Hypothalamus (tissue), 51 donors: ENCODE measurements at places on chromosomes 13 and 19.

GRCh38 chr19:57334191-57334590, 13.9 kb downstream of the ZNF543 start:
- no peak for DNase-seq

DNA sequence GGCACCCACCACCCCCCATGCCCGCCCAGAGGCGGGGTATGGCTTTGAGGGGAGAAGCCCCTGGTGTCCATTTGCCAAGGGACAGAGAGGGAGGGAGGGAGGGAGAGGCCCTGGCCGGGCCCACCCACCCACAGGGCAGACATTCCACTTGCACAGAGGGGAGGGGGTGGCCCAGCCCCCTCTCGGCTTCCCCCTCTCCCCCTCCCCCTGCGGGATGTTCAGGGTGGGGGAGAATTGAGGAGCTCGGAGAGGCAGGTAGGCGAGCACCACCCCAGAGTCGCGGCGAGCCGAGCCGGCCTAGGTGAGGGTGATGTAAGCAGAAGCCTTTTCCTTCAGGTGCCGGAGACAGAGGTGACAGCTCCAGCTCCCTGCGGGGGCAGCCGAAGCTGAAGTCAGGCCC, 12.3 kb downstream of the DPF1 start:
- DNase-seq: no peak

GRCh38 chr13:41111454-41111853, 21.1 kb downstream of the KBTBD6 start:
- no peak for DNase-seq

- no peak for DNase-seq
These were observed 313.4 kb upstream of the TMTC4 start for GRCh38 chr13:100987948-100988347.

GRCh38 chr13:53612200-53612599, 583.6 kb downstream of the OLFM4 start:
- no peak for DNase-seq

DNA sequence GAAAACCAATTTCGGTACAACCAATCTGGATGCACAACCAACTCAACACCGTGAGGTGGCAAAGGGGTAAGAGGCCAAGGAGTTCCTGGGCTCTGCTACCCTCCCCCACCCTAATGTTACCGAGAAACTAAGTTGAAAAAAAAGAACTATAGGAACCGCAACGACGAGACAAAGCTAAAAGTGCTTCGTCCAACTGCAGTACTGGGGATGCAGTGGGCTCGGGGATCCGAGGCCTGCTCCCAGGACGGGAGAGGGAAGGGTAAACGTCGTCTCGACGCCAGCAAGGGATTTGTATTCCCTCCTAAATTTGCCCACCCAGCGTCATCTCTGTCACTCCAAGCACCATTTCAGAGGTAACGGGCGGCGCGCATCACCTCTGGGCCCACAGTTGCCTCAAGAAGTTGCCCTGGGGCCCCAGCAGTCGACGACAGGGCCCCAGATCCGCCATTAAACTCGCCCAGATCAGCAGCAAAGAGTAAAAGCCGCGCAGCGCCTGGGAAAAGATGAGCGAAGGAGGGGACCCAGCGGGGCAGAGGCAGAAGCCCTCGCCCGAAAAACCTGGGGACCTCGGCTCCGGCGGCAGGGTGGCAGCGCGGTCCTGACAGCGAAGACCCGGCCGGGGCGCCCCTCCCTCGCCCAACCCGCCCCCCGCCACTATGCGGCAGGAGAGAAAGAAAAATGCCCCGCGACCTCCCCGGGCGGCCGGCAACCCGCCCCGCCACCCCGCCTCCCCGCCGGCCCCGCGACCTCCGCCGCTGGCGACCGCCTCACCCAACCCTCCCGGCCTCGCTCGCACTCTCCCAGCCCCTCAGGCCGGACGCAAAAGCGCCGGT, 752 bp downstream of the ZMYM5 start:
- peak; percentile 28 for DNase-seq

GRCh38 chr13:27578121-27579030, 42.0 kb downstream of the LNX2 start:
- no peak for DNase-seq

- DNase-seq: no peak
These were observed 5.1 kb upstream of the KLF2 start for GRCh38 chr19:16319481-16319880.

- DNase-seq: no peak
These were observed 703 bp downstream of the RASGRP4 start for GRCh38 chr19:38425222-38425809.

- no peak for DNase-seq
These were observed 486 bp downstream of the ZNF808 start for GRCh38 chr19:52527956-52528351.

- DNase-seq: no peak
These were observed 9.4 kb downstream of the IFNL2 start for GRCh38 chr19:39277598-39277997.

GRCh38 chr19:17775245-17775927, 19.6 kb upstream of the B3GNT3 start:
- no peak for DNase-seq

DNA sequence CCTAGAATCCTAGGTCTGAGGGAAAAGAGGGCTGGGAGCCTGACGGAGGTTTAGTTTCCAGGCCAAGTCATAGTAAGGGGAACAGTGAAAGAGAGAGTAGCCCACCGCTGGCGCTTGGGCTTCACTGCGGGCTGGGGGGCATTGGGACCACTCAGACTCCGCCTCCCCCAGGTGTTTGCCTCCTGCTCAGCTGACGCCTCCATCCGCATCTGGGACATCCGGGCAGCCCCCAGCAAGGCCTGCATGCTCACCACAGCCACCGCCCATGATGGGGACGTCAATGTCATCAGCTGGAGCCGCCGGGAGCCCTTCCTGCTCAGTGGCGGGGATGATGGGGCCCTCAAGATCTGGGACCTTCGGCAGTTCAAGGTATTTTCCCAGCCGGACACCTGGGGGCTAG, 4.5 kb upstream of the KCNJ14 start:
- DNase-seq: no peak

DNA sequence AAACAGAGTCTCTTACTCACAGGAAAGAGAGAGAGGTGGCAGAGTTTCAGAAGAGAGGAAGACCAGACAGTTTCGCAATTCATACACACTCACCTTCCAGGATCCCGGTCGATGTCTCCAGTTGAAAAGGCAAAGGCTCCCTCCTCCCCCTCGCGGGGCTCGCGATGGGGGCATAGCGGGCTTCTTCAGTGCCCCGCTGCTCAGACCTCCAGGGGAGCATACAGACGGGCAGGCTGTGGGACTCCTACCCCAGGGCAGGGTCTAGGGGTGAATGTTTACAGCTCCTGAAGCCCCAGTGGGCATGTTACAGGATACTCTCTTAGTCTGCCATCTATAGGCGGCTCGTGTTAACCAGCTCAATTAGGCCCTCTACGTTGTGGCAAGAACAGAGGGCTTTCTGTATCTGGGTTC, 139.2 kb downstream of the SLITRK5 start:
- DNase-seq: no peak

GRCh38 chr19:31372246-31372781, 23.1 kb upstream of the TSHZ3 start:
- DNase-seq: no peak

DNA sequence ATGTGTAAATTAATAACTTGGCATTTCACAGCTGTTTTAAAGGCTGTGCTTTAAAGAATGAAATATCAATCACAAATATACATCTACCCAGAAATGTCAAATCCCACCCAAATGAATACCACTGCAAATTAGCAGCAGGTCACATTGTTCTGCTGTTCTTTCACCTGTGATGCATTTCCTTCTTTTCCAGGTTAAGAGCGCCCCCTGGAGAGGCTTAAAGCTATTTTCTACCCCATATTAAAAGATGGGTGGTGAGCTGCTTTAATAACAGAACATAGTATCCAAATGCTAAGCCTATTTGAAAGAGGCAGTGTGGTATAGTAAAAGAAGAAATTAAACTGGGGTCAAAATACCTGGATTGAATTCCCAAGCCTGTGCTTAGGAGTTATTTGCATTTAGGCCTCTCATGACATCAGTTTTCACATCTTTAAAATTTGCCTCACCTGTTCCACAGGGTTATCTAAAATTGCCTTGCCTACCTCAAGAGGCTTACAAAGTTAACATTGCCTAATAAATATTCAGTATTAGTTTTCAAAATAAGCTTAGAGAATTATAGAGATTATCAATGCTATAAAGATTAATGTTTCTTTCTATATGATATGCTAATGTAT, 396.9 kb upstream of the SLITRK5 start:
- no peak for DNase-seq

DNA sequence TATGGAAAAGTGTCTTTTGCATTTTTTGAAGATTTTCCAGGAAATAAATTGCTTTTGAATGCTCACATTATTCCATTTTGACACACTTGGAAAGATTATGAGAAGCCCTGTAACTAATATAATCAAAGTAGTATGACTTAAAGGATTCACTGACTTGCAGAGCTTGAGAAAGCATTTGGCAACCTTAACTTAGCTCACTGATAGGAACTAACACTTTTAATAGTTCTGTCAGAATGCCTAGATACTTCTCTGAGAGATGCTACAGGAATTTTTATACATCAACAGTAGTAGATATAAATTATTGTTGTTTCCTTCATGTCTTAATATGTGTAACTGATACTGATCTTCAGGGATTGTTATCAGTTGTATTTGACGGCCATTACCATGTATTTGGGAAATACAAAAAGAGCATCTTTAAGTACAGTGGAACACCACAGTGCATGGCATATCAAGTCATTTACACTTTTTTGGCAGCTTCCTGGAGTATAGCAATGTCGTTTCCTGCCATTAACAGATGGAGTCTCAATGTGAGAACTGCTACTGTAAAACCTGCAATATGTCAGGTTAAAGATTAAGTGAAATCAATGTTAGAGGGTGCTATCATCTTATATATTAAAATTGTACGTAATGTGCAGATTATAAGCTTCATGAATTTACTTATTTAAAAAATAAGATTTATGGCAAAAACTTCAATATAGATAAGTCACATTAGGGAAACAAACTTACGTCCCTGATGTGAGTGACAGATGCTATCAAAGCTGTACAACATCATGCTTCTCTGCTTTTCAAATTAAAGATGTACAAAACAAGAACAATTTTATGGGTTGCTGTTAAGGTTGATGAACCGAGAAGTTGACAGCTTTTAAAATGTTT, 1159.8 kb upstream of the MIR17HG start:
- DNase-seq: no peak

GRCh38 chr13:30037306-30037705, 186.9 kb upstream of the UBL3 start:
- no peak for DNase-seq

- no peak for DNase-seq
These were observed 95.7 kb upstream of the CLDN10 start for GRCh38 chr13:95456815-95457214.

GRCh38 chr19:9906475-9907087, 29.7 kb downstream of the OLFM2 start:
- peak; percentile 21 for DNase-seq

DNA sequence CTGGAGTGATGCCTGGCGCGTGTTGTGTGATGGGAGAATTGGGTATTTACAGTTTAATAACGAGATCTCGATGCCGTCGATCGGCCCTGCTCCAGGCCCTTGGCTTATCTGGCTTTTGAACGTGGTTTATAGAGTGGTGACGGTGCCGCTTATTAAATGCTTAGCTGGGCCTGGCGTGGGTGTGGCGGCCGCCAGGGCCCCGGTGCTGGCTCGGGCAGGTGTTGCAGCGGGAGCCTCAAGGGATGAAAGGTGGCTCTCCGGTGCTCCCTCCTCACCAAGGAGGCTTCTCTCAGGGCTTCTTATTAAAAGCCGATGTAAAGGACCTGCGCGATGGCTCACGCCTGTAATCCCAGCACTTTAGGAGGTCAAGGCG, 173.8 kb downstream of the KDM4B start:
- no peak for DNase-seq

GRCh38 chr13:47337781-47338507, 441.1 kb upstream of the HTR2A start:
- DNase-seq: no peak

- peak; percentile 23 for DNase-seq
These were observed 12.6 kb downstream of the XRCC1 start for GRCh38 chr19:43562698-43563241.

DNA sequence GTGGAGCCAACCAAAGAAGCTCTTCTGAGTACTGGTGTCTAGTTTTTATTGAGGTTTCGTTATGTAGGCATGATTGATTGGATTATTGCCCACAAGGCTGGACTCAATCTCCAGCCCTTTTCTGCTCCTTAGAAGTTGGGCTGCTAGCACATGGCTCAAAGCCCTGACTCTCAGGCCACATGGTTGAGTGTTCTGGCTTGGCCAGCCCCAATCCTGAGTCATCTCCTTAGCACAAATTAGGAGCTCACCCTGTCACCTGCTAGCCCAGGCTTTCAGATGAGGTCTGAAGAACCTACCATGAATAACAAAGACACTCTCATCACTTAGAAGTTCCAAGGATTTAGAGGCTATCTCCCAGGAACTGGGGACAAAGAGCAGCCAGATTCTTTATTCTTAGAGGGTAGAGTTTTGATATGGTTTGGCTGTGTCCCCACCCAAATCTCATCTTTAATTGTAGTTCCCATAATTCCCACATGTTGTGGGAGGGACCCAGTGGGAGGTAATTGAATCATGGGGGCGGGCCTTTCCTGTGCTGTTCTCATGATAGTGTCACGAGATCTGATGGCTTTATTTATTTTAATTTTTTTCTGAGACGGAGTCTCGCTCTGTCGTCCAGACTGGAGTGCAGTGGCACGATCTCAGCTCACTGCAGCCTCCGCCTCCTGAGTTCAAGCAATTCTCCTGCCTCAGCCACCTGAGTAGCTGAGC, 11.3 kb downstream of the DPY19L3 start:
- peak; percentile 19 for DNase-seq

DNA sequence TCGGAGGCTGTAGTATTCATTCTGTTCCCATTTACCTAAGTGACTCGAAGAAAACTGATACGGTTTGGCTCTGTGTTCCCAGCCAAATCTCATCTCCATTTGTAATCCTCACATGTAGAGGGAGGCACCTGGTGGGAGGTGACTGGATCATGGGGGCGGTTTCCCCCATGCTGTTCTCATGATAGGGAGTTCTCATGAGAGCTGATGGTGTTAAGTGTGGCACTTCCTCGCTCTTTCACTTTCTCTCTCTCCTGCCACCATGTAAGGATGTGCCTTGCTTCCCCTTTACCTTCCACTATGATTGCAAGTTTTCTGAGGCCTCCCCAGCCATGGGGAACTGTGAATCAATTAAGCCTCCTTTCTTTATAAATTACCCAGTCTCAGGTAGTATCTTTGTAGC, 23.5 kb downstream of the SLAIN1 start:
- DNase-seq: no peak

- peak; percentile 53 for DNase-seq
These were observed 28.7 kb upstream of the C1QTNF9 start for GRCh38 chr13:24280720-24281119.

DNA sequence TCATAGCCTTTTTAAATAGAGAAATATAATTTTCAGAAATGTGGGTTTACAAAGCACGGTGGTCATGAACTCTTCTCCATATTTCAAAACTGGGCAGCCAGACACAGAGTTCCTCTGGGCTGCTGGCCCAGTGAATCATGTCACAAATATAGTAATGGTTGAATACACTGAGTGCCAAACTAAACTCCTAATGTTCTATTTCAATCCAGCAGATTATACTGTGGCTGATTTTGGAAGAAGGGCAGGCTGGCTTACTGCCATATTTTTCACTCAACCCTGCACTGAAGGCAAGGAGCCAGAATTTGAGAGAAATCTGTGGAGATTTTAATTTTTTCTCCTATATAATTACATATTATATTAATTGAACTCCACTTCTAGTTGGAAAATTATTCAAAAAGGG, 17.0 kb upstream of the PRR20A start:
- DNase-seq: no peak

GRCh38 chr19:58555369-58555885, 522 bp upstream of the CHMP2A start:
- DNase-seq: no peak
